Stimulated activated CD8-positive, alpha-beta memory T cell treated with anti-CD3 and anti-CD28 coated beads, Interleukin-4, amount 100 ng/mL, for 1 hour (primary cell): ENCODE measurements at places on chromosomes 6 and 20.

- DNase-seq = no peak
These were observed 802 bp upstream of the NRN1 start for GRCh38 chr6:6007366-6008088.

- no peak for DNase-seq
These were observed 6.6 kb upstream of the ELOVL2 start for GRCh38 chr6:11050731-11051130.

GRCh38 chr20:48220033-48220633 lies 434.9 kb upstream of the SULF2 start:
- DNase-seq = no peak

GRCh38 chr6:119179842-119180241 lies 101.4 kb upstream of the FAM184A start:
- DNase-seq = no peak

GRCh38 chr6:14612016-14612980 lies 494.7 kb downstream of the CD83 start:
- DNase-seq = no peak

- DNase-seq = no peak
These were observed 126.8 kb downstream of the LRFN2 start for GRCh38 chr6:40460380-40460779.

GRCh38 chr6:114008331-114008730 lies 37.4 kb upstream of the HDAC2 start:
- no peak for DNase-seq

DNA sequence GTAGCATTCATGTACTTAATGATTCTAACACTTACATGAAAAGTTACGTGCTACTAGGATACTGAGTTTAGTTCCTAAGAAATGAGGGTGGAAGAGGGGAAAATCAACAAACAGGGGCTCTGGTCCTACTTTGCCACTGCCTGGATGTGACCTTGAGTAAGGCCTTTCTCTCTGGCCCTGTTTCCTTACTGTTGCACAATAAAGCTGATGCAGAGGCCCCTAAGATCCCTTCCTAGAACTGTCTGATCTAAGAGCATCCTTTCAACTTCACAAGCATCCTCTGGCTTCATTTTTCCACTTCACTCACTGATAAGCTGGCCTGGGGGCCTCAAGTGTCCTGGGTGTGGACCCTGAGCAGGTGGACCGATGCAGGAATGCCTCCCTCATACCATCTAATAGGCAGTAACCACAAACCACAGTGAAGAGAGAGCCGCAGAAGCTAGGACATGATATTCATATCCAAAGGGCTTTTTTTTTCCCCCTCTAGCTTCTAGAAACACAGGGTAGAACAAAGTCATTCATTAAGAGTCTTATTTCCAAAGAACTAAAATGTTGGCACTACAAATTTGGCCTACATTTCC lies 21.6 kb downstream of the FKBP1A start:
- DNase-seq = no peak

- DNase-seq = no peak
These were observed 7.7 kb downstream of the CSTF1 start for GRCh38 chr20:56400001-56400640.

DNA sequence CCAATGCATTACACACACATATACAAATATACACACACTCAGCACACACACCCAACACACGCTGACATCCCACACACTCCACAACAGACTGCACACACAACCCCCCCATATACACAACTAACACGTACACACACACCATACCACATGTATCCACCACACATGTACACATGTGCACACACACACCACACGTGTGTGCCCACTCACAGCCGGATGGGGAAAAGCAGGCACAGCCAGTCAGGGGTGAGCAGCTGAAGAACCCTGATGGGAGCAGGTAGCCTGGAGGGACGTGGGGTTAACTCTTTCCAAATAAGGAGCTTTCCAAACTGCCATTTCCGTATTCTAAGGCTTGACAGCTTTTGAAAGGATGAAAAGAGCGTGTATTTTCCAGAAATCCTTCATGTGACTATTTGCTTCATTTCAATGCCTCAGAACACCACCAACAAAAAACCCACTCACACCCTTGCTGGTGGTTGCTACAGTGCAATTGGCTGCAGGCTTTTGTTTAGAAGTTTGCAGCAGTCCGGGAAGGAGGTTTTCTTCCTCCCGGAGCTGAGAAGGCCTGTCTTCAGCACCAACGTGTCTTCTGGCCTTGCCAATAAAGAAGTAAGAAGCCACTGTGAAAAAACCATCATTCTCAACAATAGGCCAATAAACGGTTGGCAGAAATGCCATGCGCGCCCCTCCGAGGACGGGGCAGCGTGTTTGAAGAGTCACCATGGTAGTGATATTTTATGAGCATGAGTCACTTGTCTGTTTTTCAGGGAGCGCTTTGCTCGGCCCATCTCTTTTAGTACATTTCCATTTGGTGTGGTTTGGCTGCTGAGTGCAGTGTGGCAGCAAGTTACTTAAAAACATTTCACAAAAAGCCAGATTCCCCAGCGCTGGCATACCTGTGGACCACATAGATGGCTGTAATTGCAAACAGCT lies 131.3 kb upstream of the GMDS start:
- no peak for DNase-seq
